ENCODE measurements at places on chromosomes 5 and 9. TPM values are rescaled to one million over a fixed set of nuclear protein-coding genes. Genes with fewer than 3 reads are reported as not detected.

GRCh38 chr5:137622850-137623249 is 113.0 kb downstream of the KLHL3 start:
- peaks cover 2% of the 10 kb centered on the region for H3K36me3 ChIP-seq
- H3K27ac ChIP-seq, result peak overlapping the region; percentile 16
- DNase-seq, result peak; percentile 28
- no peaks in the 10 kb centered on the region for H3K27me3 ChIP-seq
- H3K4me3 ChIP-seq, result no peak overlapping the region

DNA sequence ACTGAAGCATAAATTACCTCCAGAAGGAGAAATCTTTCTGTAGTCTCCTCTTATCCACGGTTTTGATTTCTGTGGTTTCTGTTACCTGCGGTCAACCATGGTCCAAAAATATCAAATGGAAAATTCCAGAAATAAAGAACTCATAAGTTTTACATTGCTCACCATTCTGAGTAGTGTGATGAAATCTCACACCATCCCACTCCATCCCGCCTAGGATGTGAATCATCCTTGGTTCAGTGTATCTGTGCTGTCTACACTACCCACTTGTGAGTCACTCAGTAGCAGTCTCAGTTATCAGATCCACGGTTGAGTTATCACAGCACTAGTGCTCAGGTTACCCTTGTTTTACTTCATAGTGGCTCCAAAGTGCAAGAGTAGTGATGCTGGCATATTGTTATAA is 371.2 kb downstream of the NFIB start:
- no peaks in the 10 kb centered on the region for H3K36me3 ChIP-seq
- no peaks in the 10 kb centered on the region for H3K27me3 ChIP-seq

DNA sequence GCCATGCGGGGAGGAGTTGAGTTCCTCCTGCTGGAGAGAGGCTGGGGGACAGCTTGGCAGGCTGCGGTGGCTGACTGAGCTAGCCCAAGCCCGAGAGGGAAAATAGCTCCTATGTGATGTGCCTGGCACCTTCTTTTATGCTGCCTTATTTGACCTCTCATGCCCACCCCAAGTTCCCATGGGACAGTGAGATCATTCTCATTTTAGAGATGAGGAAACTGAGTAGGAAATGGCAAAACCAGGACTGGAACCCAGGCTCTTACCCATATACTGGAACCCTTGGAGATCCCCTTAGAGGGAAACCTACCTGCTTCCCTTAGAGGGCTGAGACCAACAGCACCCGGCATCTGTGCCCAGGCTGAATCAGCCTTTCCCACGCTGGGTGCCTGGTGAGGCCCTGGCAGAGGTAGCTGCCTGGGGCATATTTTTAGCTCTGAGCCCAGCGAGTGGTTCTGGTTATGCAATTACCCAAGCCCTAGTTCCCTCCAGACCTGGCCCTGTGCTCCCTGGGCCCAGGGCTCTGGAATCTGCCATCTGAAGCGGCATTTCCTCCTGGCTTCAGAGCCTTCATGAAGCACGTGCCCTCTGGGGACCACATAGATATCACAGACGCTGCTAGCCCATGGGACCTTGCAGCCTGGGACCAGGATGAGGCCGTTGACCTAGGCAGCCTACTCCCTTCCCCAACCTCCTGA is 23.6 kb downstream of the COL27A1 start:
- no peaks in the 10 kb centered on the region for H3K36me3 ChIP-seq
- H3K4me1 ChIP-seq, result peaks cover 7% of the 10 kb centered on the region
- H3K4me3 ChIP-seq, result no peak overlapping the region
- H3K27ac ChIP-seq, result no peak overlapping the region
- H3K27me3 ChIP-seq, result no peaks in the 10 kb centered on the region
- no peak for DNase-seq

DNA sequence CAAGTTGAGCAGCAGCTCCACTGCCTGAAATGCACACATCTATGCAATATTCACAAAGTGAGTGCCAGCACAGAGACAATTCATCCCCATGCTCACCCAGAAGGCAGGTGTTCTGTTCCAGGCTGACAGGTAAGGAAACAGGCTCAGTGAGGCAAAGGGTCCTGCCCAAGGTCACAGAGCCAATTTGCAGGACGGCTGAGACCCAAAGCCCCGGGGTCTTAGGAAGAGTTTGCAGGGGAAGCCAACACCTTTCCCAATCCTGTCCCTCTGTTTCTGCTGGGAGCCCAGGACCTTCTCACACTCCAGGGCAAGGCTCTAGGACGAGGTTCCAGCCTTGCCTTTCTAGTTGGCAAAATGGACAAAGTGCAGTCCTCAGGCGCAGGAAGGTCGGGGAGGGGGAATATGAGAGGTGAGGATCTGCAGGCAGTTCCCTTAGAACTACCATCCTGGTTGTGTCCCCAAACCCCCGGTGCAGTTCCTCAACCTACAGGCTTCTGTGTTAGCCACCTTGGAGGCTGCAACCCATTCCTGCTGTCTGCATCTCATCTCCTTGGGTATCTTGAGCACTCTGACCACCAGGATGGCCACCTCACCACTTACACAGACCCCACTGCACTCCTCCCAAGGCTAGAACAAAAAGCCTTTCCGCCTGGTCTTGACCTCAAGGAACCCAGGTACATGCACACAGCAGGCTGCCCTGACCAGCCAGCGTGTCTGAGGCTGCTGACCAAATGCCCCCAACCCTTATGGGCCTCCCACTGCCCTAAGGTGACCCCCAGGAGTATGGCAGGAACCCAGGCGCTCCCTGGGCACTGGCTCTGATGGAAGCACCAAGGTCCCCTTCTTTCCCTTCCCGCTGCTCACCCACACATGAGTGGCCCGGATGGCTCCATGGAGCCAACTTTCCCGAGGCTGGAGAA is 1.9 kb upstream of the BRD3 start:
- no peaks in the 10 kb centered on the region for H3K27me3 ChIP-seq
- no peak overlapping the region for H3K27ac ChIP-seq
- H3K4me3 ChIP-seq, result no peak overlapping the region
- peaks cover 22% of the 10 kb centered on the region for H3K4me1 ChIP-seq

DNA sequence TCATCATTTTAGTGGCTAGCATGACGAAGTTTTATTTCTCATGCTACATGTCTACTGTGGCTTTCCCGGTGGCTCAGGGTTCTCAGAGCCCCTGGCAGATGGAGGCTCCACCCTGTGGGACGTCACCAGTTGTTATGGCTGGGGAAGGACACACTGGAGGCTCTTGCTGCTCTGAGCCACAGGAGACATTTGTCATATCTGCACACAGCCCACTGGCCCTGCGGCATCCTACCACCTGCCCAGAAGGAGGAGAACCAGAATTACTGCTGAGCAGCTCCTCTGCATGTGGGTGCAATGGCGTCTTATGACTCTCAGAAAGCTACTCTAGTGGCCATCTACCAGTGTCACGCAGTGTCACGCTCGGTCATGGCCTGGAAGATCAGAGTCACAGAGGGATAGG is 6.6 kb downstream of the OR13J1 start:
- no peaks in the 10 kb centered on the region for H3K36me3 ChIP-seq
- H3K27ac ChIP-seq, result no peak overlapping the region
- DNase-seq, result no peak
- H3K4me3 ChIP-seq, result no peak overlapping the region
- H3K4me1 ChIP-seq, result no peaks in the 10 kb centered on the region

DNA sequence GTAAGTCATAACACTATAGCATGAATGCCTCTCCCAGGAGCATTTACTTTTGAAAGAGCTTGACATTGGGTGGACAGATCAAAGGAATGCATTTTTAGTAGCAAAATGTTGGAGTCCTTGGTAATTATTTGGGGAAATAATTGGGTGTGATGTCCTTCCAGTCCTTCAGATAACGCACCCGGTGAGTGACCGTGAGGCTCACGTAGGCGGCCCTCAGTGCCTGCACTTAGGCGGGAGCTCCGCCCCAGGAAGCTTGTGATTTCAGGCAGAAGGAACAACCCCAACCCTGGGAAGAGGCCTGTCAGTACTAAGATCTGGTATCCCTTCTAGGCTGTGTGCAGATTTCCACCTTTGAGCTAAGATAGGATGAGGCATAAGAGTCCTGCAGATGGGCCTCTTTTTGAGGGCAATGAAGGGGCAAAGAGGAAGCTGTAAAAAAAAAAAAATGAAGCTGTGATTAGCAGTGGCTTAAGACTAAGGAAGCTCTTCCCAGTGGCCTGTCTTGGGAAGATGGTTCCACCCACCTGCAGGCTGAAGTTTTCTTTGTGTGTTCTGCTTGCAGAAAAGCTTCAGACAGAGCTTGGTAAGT is 14.9 kb downstream of the BTNL9 start:
- DNase-seq, result no peak
- peaks cover 100% of the 10 kb centered on the region for H3K27me3 ChIP-seq
- H3K27ac ChIP-seq, result no peak overlapping the region
- H3K4me3 ChIP-seq, result no peak overlapping the region
- H3K36me3 ChIP-seq, result no peaks in the 10 kb centered on the region

GRCh38 chr5:166373817-166374216 is 1917.6 kb upstream of the WWC1 start:
- H3K4me1 ChIP-seq, result no peaks in the 10 kb centered on the region
- H3K27me3 ChIP-seq, result no peaks in the 10 kb centered on the region
- no peak overlapping the region for H3K4me3 ChIP-seq
- no peak for DNase-seq
- no peak overlapping the region for H3K27ac ChIP-seq
- no peaks in the 10 kb centered on the region for H3K36me3 ChIP-seq

Gene DDX4
- total RNA-seq, result not detected

GRCh38 chr5:177372910-177373309 is 11.3 kb upstream of the SLC34A1 start:
- peaks cover 4% of the 10 kb centered on the region for H3K36me3 ChIP-seq
- H3K4me1 ChIP-seq, result peaks cover 90% of the 10 kb centered on the region
- H3K4me3 ChIP-seq, result no peak overlapping the region
- DNase-seq, result no peak

DNA sequence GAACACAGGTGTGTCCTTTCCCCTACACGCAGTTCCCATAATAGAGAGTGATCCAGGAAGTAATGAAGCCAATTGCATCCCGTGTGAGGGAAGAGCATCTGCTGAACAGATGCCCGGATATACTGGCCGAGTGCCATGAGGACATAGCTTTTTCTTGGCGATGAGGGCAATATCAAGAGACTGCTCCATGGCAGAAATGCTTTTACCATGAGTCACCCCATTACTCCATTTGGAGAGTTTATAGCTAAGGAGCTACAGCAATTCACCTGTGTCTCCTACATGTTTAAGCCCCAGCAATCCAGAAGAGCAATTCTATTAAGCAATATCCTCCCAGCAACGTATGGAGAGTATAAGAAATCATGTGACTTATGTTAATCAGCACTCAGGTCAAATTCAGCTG is 222.0 kb upstream of the KLF4 start:
- H3K4me1 ChIP-seq, result no peaks in the 10 kb centered on the region
- no peaks in the 10 kb centered on the region for H3K27me3 ChIP-seq
- no peak for DNase-seq
- H3K36me3 ChIP-seq, result no peaks in the 10 kb centered on the region

- H3K4me3 ChIP-seq, result no peak overlapping the region
- no peak overlapping the region for H3K27ac ChIP-seq
- no peaks in the 10 kb centered on the region for H3K4me1 ChIP-seq
- no peaks in the 10 kb centered on the region for H3K27me3 ChIP-seq
- H3K36me3 ChIP-seq, result no peaks in the 10 kb centered on the region
These were observed 13.3 kb upstream of the SLC31A2 start for GRCh38 chr9:113137196-113138168.

Gene TMOD1
- 3.6 TPM for total RNA-seq

- no peaks in the 10 kb centered on the region for H3K27me3 ChIP-seq
- peak overlapping the region; percentile 68 for H3K4me3 ChIP-seq
- peaks cover 100% of the 10 kb centered on the region for H3K4me1 ChIP-seq
- DNase-seq, result no peak
- no peaks in the 10 kb centered on the region for H3K36me3 ChIP-seq
These were observed 133.0 kb downstream of the C9orf50 start for GRCh38 chr9:129487658-129488483.

DNA sequence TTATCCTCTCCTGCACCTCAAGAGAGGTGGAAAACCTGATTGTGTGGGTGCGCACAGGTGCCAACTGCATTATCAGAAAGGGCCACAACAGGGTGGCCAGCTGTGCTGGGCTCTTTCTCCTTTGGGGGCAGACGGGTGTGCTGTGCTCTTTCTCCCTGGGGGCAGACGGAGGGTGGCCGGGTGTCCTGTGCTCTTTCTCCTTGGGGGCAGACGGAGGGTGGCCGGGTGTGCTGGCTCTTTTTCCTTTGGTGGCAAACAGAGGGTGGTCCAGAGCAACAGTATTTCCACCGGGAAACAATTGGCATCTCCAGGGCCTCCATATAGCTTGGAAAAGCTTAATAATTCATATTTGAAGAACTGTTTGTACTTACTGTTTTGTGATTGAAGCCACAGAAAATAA is 6.8 kb downstream of the LMX1B start:
- no peak overlapping the region for H3K27ac ChIP-seq
- peaks cover 36% of the 10 kb centered on the region for H3K4me1 ChIP-seq
- H3K36me3 ChIP-seq, result no peaks in the 10 kb centered on the region

- no peak overlapping the region for H3K4me3 ChIP-seq
- no peak overlapping the region for H3K27ac ChIP-seq
- no peaks in the 10 kb centered on the region for H3K4me1 ChIP-seq
- no peaks in the 10 kb centered on the region for H3K27me3 ChIP-seq
These were observed 215.7 kb upstream of the GLRA1 start for GRCh38 chr5:152140347-152140746.

Gene F2R
- total RNA-seq, result 7.0 TPM

DNA sequence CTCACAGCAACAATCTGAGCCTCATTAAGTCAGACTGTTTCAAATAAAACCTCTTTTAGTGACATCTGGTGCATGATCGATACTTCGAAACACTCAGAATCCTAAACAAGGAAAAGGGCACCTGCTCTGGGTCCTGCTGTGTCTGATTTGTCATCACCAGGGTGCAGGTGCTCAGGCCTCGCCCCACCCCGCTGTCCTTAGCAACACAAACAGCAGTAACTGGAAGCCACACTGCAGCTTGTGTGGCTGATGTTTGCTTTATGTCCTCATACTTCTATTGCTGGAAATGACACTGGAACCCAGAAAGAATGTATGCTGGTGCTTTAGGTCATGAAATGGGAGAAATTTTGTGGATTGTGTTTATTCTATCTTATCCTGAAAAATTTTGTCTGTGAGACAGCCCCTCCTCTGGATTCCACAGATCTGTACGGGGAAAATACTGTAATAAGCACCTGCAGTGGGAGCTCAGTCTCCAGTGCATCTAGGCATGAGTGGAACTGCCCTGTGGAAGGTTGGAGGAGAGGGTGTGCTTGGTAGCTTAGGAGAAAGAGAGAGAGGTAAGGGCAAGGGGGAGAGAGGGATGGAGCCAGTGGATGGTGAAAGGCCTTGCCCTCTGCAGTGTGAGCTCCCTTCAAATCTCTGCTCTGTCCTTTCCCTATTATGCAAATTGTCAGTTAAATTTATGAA is 284.2 kb downstream of the SMARCA2 start:
- DNase-seq, result no peak
- no peaks in the 10 kb centered on the region for H3K36me3 ChIP-seq
- no peaks in the 10 kb centered on the region for H3K27me3 ChIP-seq
- no peak overlapping the region for H3K4me3 ChIP-seq

GRCh38 chr5:179437341-179438001 is 92.2 kb upstream of the ADAMTS2 start:
- no peak for DNase-seq
- no peak overlapping the region for H3K27ac ChIP-seq
- peaks cover 35% of the 10 kb centered on the region for H3K27me3 ChIP-seq
- H3K36me3 ChIP-seq, result no peaks in the 10 kb centered on the region
- no peaks in the 10 kb centered on the region for H3K4me1 ChIP-seq

- no peaks in the 10 kb centered on the region for H3K36me3 ChIP-seq
- no peak for DNase-seq
- no peaks in the 10 kb centered on the region for H3K27me3 ChIP-seq
These were observed 36.8 kb upstream of the SHOC1 start for GRCh38 chr9:111831371-111832108.

- H3K4me1 ChIP-seq, result no peaks in the 10 kb centered on the region
- no peaks in the 10 kb centered on the region for H3K36me3 ChIP-seq
- no peak for DNase-seq
- H3K4me3 ChIP-seq, result no peak overlapping the region
- H3K27ac ChIP-seq, result no peak overlapping the region
These were observed 39.7 kb downstream of the ROPN1L start for GRCh38 chr5:10481241-10481935.
